HCEC 1CT (cell line): ENCODE measurements at places on chromosomes 2 and 18.

DNA sequence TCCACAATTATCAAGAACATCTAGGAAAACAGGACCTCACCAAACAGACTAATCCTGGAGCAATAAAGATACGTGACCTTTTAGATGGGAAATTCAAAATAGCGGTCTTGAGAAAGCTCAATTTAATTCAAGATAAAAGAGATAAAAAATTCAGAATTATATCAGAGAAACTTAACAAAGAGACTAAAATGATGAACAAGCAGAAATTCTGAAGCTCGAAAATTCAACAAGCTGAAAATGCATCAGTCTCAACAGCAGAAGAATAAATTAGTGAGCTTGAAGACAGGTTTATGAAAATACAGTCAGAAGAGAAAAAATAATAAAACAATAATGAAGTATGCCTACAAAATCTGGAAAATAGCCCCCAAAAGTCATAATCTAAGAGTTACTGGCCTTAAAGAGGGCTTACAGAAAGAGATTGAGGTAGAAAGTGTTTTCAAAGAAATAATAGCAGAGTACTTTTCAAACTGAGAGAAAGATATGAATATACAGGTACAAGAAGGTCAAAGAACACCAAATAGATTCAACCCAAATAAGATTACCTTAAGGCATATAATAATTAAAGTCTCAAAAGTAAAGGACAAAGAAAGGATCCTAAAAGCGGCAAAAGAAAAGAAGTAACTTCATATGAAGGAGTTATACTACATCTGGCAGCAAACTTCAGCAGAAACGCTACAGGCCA is 13.2 kb downstream of the ORC4 start:
- DNase-seq, result no peak

GRCh38 chr2:137049518-137049917 is 284.2 kb downstream of the THSD7B start:
- DNase-seq, result no peak

- DNase-seq, result peak; percentile 27
Observed at GRCh38 chr2:231709636-231709980, 1.3 kb downstream of the PTMA start.

GRCh38 chr2:148237911-148238310 is 217.0 kb downstream of the MBD5 start:
- DNase-seq, result no peak

DNA sequence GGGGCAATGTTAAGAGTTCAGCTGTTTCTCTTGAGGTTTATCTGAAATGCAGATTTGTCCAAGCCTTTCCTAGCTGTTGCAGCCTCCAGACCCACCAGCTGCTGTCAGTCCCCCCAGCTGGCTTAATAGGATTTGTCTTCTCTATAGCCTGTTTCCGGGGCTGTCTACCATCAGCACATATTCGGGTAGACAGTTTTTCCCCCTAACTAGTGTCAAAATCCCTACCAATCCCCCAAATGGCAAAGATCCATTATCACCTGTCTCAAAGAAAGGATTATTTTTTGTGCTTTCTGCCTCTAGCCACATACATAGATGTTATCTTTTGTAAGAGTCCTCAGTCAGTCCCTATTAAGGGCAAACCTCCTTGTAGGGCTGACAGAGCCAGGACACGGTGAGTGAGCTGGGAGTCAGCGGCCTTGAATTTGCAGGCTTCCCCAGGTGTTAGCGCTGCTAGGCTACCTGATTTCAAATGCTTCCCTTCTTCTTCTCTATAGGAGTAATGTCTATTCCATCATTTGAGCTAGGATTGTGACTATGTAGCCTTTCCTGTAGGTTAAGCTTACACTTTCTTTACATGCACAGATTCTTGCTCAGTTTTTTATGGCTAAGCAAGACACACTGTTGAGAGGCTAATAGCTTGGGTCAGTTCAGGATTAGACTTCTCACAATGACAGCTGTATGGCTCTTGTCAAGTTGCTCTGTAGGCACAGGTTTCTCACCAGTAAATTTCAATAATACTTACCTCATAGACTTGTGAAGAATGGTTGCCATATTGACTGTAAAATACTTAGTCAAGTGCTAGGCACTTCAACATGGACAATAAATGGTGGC is 171.1 kb upstream of the UNC80 start:
- no peak for DNase-seq

GRCh38 chr2:158650646-158651357 is 144.3 kb upstream of the DAPL1 start:
- no peak for DNase-seq

- no peak for DNase-seq
Observed at GRCh38 chr18:8876887-8877286, 171.5 kb downstream of the MTCL1 start.

DNA sequence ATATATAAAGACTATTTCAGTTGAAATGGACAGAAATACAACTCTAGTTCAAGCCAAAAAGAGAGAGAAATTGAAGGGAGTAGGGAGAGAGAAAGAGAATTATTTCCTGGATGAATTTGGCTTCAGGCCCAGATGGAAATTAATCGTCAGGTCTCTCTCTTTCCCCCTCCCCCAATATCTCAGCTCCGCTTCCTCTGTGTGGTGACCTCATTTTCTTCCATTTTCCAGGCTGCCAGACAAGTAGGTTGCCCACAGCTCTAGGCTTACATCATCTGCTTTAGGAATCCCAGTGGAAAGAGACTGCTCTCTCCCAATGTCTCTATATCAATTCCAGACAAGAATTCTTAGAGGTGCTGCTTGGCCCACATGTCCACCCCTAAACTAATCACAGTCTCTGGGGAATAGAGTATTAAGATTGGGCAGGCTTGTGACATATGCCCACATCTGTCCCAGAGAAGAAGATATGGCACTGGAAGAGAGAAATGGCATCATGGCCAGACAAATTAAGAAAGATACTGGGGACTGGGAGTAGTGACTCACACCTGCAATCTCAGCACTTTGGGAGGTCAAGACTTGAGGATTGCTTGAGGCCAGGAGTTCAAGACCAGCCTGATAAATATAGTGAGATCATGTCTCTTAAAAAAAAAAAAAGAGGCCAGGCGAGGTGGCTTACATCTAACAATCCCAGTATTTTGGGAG is 37.2 kb upstream of the CFAP36 start:
- DNase-seq, result peak; percentile 27

GRCh38 chr2:101153787-101154186 is 2.6 kb upstream of the TBC1D8 start:
- no peak for DNase-seq

GRCh38 chr2:53208815-53209214 is 558.8 kb upstream of the CHAC2 start:
- no peak for DNase-seq

DNA sequence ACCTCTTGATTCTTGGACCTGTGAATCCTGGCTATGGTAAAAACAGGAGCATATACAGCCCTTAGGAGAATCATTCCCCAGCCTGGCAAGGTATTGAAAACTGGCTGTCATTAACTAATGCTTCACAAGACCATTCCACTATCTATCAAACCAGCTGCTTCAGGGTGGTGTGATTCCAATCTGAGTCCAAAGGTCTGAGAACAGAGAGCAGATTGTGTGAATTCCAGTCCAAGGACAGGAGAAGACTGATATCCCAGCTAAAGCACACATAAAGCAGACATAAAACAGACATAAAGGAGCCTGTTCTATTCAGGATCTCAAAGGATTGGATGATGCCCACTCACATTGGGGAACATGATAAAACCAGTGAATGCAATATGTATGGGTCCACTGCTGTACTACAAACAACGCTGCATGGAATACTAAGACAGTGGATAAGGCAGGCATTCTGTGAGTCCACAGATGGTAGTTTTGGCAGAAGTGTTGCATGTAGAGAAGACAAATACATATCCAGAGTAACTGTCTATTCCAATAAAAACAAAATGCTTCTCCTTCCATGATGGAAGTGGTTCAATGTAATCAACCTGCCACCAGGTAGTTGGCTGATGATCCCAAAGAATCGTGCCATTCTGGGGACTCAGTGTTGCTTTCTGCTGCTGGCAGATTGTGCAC is 363.9 kb downstream of the KCNJ3 start:
- no peak for DNase-seq

- no peak for DNase-seq
Observed at GRCh38 chr2:20957788-20958525, 85.9 kb downstream of the APOB start.

- DNase-seq, result no peak
Observed at GRCh38 chr18:452816-453215, 47.7 kb downstream of the COLEC12 start.

DNA sequence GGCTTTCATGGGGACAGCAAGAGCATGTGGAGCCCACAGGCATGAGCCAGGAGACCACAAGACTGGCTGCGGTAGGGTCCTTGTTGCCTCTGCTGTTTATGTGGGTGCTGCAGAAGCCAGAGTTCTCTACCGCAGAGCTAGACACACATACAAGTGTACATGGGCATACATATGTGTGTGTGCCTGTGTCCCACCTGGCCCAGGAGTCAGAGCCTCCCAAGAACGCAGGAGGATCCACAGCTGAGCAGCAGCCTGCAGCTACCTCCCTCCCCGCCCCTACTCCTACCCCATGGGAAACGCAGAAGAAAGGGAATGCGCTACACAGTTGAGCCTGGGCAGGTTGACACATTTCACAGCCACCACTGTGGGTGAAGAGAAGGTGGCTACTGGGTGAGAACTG is 438.1 kb upstream of the SMIM21 start:
- DNase-seq, result no peak

DNA sequence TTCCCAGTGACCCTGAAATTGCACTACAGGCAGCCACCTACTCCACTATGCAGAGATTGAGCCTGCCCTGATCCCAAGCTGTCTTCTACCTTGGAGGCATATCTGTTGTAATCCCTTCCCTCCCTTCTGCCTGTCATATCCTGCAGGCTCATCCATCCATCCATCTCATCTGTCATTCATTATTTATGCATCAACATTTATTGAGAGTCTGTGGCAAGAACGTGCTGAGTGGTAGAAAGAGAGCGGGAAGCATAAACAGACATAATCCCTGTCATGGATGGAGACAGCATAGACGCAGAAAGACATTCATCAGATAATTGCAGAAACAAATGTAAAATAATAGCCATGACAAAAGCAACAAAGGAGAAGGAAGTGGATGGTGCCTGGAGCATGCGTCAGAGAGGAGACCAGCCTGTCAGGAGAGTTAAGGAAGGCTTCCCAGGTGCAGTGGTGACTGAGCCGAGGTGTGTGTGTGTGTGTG is 110.7 kb upstream of the STPG4 start:
- DNase-seq, result no peak

GRCh38 chr2:101267671-101268656 is 15.3 kb downstream of the CNOT11 start:
- no peak for DNase-seq

DNA sequence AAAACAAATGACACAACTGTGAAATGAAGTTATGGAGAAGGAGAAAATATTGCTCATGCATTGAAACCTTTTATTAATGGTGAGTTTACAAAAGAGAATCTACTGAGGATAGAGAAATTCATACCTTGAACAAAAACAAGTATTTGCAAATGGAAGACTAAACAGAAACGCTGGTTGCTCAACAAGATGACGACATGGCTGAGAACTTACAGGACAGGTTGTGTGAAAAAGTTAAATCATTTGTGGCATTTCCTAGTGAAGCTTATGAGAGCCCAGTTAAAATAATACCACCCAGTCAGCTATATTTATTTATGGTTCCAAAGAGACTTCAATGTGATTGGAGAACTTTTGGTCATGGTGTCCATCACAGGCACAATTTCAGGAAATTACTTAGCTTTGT is 148.6 kb upstream of the PKDCC start:
- DNase-seq, result no peak

- peak; percentile 16 for DNase-seq
Observed at GRCh38 chr2:41836948-41837347, 210.9 kb upstream of the PKDCC start.

DNA sequence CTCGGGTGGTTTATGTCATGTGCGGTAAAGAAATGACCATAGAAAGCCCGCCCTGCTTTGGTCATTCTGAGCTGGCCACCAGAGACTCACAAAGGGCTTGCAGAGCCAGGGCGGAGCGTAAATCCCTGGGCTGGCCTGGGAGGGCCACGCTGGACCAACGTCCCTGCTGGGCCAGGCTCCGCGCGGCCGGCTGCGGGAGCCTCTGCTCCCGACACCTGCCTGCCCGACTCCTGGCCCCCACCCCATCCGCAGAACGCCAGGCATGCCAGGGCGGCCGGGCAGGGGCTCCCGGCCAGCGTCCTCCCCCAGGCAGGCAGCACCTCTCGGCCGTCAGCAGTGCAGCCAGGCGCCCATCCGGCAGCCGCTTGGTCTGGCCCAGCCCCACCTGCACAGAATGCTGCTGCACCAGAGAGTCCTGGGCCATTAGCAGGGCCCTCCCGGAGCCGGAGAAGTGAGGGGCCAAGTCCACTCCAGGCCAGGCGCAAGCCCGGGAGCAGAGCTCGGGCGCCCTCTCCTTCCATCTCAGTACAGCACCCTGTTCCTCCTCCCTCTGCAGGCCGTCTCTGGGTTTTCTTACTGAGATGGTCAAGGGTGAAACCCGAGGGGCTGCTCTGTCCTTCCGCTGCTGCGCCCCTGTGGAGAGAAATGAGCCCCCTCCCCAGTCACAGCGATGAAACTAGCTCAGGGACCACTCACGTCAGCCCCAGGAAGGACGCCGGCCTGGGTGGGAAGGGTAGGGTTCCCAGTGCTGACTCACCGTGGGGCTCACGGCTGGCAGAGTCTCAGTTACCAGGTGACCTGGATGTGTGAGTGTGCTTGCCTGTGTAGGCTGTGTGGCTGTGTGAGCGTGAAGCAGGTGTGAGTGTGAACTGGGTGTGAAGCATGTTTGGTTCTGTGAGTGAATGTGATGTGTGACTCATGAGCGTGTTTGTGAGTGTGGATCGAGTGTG is 83.3 kb downstream of the PTGR3 start:
- DNase-seq, result no peak

DNA sequence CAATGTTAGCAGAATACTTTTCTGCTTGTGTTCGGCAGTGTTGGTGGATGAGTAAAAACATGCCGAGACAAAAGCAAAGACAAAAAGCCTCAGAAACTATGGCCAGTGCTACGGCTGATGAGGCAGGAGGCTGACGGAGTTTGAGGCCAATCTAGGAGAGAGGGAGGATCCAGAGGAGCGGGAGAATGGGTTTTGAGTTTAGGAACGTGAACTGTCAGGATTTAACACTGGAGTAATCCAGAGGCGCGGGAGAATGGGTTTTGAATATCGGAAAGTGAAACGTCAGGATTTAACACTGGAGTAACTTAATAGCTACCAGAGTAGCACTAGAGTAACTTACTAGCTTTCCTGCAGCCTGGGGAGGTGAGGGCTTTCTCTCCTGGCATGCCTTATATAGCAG is 37.4 kb downstream of the LYPD6B start:
- peak; percentile 37 for DNase-seq

- no peak for DNase-seq
Observed at GRCh38 chr2:114160263-114160981, 270.5 kb downstream of the ACTR3 start.

DNA sequence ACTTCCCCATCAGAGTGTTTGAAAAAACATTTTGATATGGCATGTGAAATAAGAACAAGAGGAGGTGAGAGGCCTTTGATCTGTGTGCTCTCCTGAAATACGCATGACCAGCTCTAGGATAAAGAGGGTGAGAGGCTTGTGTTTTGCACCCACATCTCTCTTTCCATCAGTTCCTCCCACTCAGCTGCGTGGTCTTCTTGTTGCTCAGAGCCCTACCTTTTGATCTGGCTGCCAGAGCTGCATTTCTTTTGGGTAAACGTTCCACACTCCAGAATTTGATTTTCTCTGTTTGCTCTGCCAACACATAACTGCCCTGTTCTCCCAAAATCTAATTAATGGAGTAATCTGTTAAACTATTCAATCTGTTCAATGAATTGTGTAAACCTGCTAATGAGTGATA is 72.0 kb upstream of the FN1 start:
- no peak for DNase-seq

- DNase-seq, result peak; percentile 28
Observed at GRCh38 chr18:59056706-59057492, 82.8 kb upstream of the SEC11C start.
